Omental fat pad (tissue), 4 donors: ENCODE measurements at places on chromosomes 16 and 17.

DNA sequence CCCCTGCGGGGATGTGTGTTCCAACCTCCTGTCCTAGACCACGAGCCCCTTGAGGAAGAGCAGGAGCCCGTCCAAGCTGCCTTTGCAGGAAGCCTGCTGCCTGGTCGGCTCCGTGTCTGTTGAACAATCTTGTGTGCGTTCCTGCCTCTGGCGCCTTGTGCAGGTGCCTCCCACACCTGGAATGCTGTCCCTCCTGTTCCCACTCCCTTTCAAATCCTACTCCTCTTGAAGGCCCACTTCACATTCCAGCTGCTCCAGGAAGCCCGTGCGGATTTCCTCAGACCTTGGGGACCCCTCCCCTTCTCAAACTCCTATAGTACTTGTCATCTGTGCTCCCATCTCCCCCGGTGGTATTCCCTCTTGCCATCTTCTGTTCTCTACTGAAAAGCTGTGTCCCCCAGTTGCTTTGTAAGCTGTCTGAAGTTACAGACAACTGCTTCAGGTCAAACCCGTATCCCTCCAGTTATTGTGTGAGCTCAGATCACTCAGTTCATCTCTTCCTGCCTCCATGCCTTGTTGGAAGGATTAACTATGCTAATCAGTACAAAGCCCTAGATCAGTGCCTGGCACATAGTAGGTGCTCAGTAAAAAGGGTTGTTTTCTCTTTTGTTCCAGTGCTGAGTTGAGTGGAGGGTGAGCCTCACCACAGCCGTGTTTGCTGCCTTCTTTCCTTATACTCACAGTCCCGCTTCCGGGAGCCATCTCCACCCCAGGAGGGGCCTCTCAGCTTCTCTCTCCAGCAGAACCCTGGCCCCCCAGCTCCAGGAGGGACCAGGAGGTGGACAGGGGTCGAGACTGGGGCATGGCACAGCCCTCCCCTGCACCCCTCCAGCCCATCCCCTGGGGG is 241.8 kb upstream of the CIBAR2 start:
- no peak for DNase-seq

GRCh38 chr17:17258998-17259397 is 22.0 kb upstream of the FLCN start:
- no peak for DNase-seq

DNA sequence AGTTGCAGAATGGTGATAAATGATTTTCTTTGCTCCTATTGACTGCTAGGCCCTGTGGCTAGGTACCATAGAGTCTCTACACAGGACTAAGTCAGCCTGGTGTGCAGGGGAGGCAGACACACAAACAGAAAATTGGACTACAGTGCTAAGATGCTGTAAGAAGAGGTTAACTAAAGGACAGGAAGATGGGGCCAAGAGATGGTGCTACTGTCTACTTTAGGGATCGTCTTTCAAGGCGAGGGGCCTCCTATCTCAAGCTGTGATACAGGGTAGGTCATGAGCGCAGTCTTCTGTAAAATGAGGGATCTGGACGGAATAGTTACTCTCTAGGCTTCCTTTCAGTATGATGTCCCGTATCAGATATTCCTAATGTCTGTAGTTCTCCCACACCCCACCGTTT is 817 bp downstream of the NME1 start:
- no peak for DNase-seq

GRCh38 chr16:72224260-72224768 is 52.4 kb upstream of the PMFBP1 start:
- DNase-seq: no peak

- DNase-seq: no peak
These were observed 195.3 kb downstream of the CYB561 start for GRCh38 chr17:63250830-63251229.

GRCh38 chr17:6453279-6454024 is 9.2 kb downstream of the PIMREG start:
- DNase-seq: no peak

DNA sequence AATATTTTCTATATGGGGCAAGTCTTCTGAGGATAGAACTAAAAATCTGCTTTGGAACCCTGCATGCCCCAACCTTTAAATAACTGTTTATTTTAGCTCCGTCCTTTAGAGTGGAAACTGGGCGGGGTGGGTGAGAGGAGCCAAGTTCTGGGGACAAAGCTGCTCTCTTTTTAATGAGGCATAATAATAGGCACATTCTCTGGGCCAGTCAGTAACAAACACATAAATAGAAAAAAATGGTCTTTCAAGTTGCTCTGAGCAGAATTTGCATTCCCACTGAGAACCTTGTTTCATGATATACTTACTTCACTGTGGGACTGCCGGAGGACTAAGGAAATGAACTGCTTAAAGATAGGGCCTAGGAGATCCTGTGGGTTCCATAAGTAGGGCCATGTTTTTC is 51.5 kb downstream of the KNOP1 start:
- DNase-seq: no peak

GRCh38 chr17:65355246-65355645 is 206.2 kb downstream of the AXIN2 start:
- no peak for DNase-seq

DNA sequence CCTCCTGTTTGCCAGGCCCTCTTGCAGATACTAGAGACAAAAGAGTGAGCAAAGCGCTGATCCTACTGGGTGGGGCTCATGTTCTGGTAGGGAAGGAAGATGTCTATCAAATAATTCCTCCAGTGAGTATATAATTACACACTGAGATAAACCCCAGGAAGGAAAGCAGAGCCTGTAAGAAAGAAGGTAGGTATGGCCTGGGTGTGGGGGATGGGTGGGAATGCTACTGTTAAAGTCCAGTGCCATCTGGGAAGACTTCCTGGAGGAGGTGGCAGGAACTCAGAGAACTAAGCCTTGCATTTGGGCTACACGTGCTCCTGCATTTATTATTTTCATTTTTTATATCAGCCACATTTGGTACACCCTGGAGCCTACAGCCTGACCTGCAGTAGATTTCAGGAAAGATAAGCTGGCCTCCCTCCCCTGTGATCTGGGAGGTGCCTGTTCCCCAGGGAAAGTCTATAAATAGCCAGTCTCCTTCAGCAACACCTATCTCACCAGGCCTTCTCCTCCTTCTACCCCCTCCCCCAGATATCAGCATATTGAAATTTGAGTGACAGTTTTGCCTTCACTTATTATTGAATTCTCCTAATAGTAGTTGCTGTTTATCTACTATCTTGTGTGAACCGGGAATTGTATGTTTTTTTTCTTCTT is 11.5 kb downstream of the ATP2C2 start:
- DNase-seq: no peak

DNA sequence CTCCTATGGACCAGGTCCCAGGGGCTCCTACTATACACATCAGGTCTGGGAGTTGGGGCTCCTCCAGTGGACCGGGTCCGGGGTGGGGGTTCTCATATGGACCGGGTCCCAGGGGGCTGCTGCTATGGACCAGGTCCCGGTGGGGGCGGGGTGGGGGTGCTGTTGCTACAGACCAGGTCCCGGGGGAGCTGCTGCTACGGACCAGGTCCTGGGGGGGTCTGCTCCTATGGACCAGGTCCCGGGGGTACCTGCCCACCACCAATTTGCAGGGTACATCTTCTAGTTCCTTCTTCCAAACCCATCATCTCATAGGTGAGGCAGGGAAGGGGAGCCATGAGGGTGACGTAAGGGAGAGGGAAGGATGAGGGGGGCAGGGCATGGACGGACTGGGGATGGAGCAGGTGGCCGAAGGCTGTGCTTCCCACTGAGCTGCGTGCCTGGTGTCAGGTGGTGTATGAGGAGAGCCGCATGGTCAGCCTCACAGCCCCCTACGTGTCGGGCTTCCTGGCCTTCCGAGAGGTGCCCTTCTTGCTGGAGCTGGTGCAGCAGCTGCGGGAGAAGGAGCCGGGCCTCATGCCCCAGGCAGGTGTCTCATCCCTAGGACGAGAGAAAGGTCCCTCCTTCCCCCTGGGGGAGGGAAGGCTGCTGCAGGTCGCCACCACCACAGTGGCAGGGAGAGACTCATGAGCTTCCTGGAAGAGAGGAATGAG is 6.6 kb downstream of the ENDOV start:
- no peak for DNase-seq

DNA sequence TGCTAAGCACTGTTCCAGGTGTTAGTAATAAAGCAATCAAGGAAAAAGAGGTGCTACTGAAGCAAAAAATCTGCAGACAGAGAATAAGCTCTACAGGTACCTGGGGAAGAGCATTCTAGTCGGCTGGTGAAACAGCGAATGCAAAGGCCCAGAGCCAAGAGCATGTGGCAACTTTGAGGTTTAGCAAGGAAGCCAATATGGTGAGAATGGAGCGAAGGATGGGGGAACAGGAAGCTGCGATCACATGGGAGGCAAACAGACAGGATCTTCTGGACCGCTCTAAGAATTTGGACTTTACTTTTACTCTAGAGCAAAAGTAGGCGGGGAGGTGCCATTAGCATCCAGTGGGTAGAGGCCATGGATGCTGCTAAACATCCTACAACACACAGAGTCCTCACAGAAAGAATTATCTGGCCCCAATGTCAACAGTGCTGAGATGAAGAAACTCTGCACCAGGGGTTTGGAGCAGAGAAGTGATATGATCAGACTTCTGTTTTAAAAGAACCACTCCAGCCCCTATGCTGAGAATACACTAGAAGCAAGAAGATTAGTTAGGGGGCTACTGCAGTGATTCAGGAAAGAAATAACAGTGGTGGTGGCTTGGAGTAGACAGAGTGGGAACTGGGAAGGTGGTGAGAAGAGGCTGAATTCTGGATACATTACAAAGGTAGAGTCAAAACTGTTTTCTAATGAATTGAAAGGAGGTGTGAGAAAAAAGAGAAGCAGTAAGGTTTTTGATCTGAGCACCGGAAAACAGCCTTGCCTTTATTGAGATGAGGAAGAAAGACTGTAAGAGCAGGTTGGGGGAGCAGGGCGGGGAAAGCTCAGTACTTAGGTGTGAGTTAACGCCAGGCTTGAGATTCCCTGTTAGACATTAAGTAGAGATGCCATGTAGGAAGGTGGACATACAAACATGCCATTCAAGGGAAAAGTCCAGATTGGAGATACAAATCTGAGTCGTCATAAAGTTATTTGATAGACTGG is 11.0 kb downstream of the EFTUD2 start:
- DNase-seq: no peak

DNA sequence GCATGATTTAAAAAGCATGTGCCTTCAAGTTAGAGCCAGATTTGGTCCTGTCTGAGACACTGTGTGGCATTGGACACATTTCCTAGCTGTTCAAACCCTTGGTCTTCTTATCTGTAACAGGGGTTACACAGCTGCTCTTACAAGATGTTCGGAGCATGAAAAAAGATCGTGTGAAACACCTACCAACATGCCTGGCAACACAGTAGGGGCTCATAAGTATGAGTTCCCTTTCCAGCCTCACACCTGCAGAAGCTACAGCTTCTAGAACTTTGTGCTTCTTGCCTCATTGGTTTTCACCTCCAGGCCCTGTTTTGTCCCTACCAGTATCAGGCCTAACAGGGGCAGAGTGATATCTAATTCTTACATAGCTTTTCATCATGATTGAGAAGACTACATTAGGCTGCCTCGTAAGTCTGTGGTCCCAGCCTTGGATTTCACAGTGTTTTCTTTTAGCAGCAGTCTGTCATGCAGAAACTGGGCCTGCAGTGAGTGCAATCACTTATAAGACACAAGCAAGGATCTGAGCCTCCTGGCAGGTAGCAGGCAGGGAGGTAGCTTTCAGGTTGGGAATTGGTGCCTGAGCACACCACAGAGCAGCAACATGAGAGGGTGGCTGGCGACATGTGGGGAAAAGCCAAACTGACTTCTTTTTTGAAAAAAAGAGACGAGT is 78.8 kb downstream of the CCDC182 start:
- no peak for DNase-seq

- DNase-seq: no peak
These were observed 83.5 kb downstream of the AMFR start for GRCh38 chr16:56341656-56342399.

DNA sequence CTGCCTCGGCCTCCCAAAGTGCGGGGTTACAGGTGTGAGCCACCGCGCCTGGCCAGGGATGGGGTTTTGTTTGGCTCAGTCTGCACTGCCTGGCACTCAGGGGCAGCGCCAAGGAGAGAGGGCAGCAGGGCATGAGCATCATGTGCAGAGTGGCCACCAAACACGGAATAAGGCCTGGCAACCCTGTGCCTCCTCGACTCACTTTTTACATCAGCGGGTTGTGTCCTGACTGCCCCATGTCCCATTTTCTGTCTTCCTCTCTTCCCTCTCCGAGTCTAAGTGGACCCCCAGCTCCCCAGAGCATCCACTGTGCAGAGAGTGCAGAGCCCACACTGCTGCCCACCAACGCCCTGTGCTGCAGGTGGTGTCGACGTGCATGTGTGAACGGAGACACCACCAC is 18.2 kb upstream of the TRAP1 start:
- no peak for DNase-seq

DNA sequence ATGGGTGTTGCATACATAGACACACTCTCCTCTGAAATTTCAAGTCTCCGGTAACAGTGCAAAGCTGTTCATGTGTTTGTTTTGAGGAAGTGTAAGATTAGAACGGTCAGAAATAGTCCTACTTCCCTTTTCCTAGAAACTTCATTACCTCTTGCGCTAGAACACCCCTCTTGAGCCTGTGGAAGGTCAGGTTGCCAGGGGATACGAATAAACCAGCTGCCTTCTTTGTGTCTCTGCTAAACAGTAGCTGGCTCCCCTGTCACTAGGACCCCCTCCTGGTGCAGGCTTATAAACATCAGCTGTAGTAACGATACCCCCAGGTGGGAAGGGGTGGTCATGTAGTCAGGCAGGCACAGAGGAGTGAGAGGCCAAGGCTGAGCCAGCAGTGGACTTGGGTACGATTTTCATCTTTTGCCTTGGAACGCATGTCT is 113.4 kb upstream of the RCVRN start:
- DNase-seq: no peak

- DNase-seq: no peak
These were observed 111.9 kb upstream of the TNRC6C start for GRCh38 chr17:77846531-77847085.

- no peak for DNase-seq
These were observed 18.6 kb downstream of the TMEM98 start for GRCh38 chr17:32946375-32947135.

DNA sequence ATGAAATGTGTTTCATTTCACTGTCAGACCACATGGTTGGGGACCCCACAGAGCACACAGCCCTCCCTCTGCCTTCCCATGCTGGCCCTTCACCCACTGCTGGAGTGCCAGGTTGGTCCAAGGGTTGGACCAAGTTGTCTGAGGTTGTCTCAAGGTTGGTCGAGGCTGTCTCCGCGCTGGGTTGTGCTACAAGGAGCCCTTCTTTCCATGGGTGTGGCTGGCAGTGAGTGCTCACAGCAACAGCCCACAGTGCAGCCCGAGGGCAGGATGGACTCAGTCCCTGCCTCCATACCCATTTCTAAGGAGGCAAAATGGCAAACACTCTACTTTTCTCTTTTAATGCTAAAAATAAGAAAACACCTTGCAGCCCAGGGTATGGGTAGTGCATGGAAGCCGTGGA is 35.8 kb upstream of the STH start:
- no peak for DNase-seq

GRCh38 chr16:3142770-3143169 is 7.9 kb downstream of the ZNF213 start:
- no peak for DNase-seq
